Epithelial cell of umbilical artery (primary cell): ENCODE measurements at places on chromosomes 4 and X. TPM values are rescaled to one million over a fixed set of nuclear protein-coding genes. Genes with fewer than 3 reads are reported as not detected.

The HDX gene
- 4.2 and 10.3 TPM in 2 replicates for total RNA-seq

The PPARGC1A gene
- not detected in 2 replicates for total RNA-seq

The TMEM255A gene
- not detected in 2 replicates for total RNA-seq

The IBSP gene
- not detected in 2 replicates for total RNA-seq

The SATL1 gene
- total RNA-seq, result under 0.01 TPM in 1 of 2 replicates, not detected in the other

The QRFPR gene
- total RNA-seq, result not detected in 2 replicates

The FATE1 gene
- not detected in 2 replicates for total RNA-seq

The MND1 gene
- total RNA-seq, result 5.8 and 5.9 TPM in 2 replicates

The TLR6 gene
- 0.65 and 0.76 TPM in 2 replicates for total RNA-seq

The WDR1 gene
- total RNA-seq, result 447 and 452 TPM in 2 replicates

The CXorf49 gene
- total RNA-seq, result not detected in 2 replicates

The NXF2 gene
- not detected in 2 replicates for total RNA-seq

The NDST4 gene
- total RNA-seq, result not detected in 2 replicates

The SUPT20HL1 gene
- total RNA-seq, result not detected in 2 replicates

The S100G gene
- not detected in 2 replicates for total RNA-seq

The PHOX2B gene
- total RNA-seq, result not detected in 2 replicates

The MAOB gene
- total RNA-seq, result under 0.01 TPM in 1 of 2 replicates, not detected in the other

The ZIC3 gene
- total RNA-seq, result not detected in 2 replicates

The SHOX gene
- total RNA-seq, result not detected in 2 replicates

The TMSB15C gene
- total RNA-seq, result 3.2 and 6.5 TPM in 2 replicates

The CSN1S1 gene
- total RNA-seq, result 0.30 and 0.32 TPM in 2 replicates

The SPACA5 gene
- total RNA-seq, result not detected in 2 replicates

The KLF8 gene
- under 0.01 TPM in 1 of 2 replicates, not detected in the other for total RNA-seq

The STBD1 gene
- total RNA-seq, result 1.7 and 1.9 TPM in 2 replicates

The DHX15 gene
- 175 and 200 TPM in 2 replicates for total RNA-seq

The LDB2 gene
- total RNA-seq, result 90.6 and 95.1 TPM in 2 replicates

The ERAS gene
- not detected in 2 replicates for total RNA-seq

The F9 gene
- total RNA-seq, result not detected in 2 replicates

The CT45A6 gene
- total RNA-seq, result not detected in 2 replicates

The AKAP14 gene
- total RNA-seq, result not detected in 2 replicates

The ARX gene
- total RNA-seq, result not detected in 2 replicates

The PLAC1 gene
- total RNA-seq, result 0.32 and 0.46 TPM in 2 replicates

The MSX1 gene
- total RNA-seq, result 6.2 and 10.6 TPM in 2 replicates

The RCHY1 gene
- total RNA-seq, result 54.9 and 79.0 TPM in 2 replicates

The DNAAF6 gene
- total RNA-seq, result not detected in 2 replicates

The SORBS2 gene
- 30.4 and 37.4 TPM in 2 replicates for total RNA-seq

The UGT2B17 gene
- not detected in 2 replicates for total RNA-seq

The FGF5 gene
- 0.30 and 0.32 TPM in 2 replicates for total RNA-seq

The SMR3B gene
- total RNA-seq, result not detected in 2 replicates

The CLDN22 gene
- total RNA-seq, result not detected in 2 replicates

The CFAP99 gene
- total RNA-seq, result not detected in 2 replicates

The IQSEC2 gene
- total RNA-seq, result 2.6 and 2.9 TPM in 2 replicates

The RHOH gene
- under 0.01 TPM in 1 of 2 replicates, not detected in the other for total RNA-seq

The ARMCX5 gene
- total RNA-seq, result 14.3 and 19.1 TPM in 2 replicates

The AMTN gene
- total RNA-seq, result not detected in 2 replicates

The PGRMC2 gene
- total RNA-seq, result 14.0 and 19.0 TPM in 2 replicates
